ENCODE measurements at places on chromosomes 13 and 19.

GRCh38 chr19:17052439-17052838 lies 22.8 kb downstream of the HAUS8 start:
- no peak for DNase-seq

DNA sequence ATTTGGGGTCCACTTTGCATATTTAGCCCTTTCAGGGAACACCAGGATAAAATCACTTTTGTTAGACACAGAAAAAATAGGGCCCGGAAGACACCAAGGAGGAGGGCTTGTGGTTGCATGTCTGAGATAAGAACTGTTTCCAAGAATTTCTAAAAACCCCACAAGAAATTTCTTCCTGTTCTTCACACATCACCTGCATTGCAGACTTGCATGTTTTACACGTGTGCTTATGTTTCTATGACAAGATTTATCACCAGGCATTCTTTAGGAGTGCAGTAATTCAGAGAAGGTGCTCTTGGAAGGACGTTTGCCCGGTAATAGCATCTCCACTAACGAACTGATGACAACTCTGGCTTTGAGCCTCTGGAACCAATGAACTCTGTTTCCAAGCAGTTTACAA lies 7.1 kb upstream of the ACTL9 start:
- no peak for DNase-seq

DNA sequence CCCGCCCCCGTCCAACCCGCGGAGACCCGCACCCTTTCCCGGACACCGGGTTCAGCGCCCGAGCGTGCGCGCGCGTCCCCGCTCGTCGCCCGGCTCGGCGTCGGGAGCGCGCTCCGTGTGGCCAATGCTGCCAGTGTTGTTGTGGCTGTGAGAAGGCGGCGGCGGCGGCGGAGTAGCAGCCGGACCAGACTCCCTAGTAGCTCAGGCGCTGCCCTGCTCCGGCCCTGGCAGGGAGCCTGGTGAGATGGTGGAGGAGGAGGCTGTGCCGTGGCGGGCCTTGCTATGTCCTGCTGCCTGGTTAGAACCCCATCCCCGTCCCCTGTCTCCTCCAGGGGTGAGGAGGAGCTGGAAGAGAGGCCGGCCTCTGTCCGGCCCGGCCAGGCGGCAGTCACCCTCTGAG lies 553.2 kb downstream of the TUBA3C start:
- DNase-seq: no peak

DNA sequence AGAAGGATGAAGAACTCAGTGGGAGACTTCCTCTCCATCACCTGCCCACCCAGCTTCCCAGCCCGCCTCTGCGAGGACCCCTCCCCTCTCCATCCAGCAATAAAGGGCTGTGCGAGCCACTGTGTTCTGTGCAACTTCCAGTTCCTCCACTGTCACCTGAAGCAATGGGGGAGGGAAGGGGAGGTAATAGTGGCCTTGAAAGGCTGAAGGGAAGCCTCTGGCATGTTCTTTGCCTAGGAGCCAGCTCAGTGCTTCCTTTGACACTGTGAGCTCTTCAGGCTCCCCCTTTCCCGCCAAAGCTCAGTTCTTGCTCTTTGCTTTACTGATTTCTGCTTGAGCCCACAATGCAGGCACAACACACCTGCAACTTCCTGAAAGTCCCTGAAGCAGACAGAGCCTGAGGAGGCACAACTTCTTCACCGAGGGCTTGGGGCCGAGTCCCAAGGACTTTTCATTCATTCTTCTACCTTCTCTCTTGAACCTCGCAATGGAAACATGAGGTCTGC lies 73.2 kb upstream of the DOCK9 start:
- no peak for DNase-seq

DNA sequence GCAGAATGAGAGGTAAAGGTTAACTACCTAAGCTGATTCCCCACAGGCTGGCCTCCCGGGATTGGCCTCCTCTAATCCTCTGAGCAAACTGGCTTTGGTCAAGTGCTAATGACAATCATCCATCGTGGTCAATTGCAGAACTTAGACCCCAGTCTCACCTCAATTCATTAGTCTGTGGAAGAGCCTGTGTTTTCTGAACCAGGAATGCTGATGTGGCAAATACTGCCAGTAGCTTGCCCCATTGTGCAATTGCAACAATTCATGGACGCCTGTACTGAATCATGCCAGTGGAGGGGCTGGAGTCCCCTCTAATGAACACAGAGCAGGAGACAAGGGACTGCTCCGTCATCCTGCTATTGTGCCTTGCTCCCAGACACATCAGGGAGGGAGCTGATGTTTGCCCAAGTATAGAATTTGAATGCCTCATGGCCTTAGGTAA lies 1256.5 kb downstream of the EFNB2 start:
- DNase-seq: no peak

DNA sequence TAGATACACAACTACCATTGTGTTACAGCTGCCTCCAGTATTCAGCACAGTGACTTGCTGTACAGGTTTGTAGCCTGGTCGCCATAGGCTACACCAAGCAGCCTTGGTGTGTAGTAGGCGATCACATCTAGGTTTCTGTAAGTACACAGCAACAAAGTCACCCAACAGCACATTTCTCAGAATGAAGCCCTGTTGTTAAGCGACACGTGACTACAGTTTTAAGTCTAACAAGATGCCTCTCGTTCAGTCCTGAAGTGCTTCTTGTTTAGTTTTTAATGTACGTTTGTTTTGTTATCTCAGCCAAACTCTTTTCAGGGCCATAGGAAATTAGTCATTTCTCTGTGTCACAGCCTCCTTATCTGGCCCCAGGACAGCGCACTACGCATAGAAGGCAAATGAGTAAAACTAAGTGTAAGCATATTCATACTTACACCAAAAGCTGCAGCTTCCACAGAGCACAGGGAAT lies 50.0 kb upstream of the GPR183 start:
- DNase-seq: no peak

Measured in GM19239 (cell line).